ENCODE measurements at places on chromosomes 11 and 22. TPM values are rescaled to one million over a fixed set of nuclear protein-coding genes. Genes with fewer than 3 reads are reported as not detected.

DNA sequence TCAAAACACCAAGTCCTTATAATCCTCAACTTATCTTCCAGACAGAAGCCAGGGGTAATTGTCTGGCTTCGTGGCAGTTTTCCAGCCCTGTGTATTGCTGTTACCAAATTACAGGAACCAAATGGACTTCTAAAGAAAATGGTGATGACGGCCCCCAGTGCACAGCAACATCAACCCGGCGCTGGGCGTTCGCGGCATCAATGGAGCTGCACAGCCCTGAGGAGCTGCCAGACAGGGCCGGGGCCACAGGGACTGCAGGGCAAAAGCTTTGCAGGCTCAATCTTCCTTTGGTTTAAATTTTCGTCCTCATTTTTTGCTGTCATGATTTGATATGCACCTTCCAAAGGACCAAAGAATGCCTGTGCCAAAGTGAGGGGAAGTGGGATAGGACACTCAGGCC is 292.5 kb downstream of the BRD1 start:
- DNase-seq = no peak

GRCh38 chr22:50210378-50211139 is 9.7 kb downstream of the SELENOO start:
- DNase-seq = no peak

GRCh38 chr11:33474866-33475265 is 217.7 kb downstream of the HIPK3 start:
- no peak for DNase-seq

DNA sequence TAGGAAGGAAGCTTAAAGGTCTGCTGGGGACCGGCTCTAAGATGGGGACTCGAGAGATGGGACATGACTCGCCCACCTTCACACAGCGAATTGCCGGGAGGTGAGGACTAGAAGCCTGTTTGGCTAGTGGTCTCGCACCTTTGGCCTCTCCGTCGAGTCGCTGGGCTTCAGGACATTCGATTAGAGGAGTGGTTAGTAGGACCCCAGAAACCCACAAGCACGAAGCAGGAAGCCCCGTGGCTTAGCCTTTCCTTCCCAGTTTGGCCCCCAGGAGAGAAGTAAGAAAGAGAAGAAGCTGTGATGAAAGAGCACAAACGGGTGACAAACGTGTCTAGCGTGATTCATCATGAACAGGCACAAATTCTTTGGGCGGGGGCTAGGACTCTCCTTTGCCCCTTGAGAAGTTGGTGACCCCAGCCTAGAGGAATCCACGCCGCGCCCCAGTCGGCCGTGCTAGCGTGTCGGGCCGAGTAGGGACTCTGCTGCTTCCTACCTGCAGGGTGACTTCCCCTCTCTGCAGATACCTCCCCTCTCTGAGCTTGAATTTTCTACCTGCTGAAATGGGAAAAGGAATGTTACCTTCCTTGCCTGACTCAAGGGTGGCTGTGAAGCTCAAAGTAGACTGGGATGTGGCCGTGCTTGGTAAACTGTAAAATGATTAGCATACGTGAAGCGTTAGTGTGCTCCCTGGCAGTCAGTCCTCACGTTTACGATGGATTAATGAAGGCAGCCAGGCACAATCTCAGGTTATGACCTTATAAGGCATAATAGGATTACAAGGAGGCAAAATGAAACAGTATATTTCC is 1.1 kb upstream of the ADM start:
- peak; percentile 67 for DNase-seq

DNA sequence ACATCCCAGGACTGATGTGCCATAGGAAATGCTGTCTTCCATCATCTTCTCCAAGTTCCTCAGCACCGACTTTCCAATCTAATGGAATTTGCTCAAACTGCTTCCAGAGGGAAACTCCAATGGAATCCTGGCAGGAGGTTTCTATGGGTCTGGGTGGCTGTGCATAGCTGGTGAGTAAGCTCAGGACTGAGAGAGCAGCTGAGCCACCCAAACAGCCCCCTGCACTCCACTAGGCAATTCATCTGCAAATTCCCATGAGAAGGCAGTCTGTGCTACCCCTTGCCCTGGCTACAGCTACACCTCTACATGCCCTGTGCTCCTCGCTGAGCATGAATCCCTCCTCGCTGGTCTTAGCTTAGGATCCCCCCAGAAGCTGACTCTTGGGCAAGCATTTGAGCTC is 127.9 kb upstream of the CSNK2A3 start:
- DNase-seq = no peak

DNA sequence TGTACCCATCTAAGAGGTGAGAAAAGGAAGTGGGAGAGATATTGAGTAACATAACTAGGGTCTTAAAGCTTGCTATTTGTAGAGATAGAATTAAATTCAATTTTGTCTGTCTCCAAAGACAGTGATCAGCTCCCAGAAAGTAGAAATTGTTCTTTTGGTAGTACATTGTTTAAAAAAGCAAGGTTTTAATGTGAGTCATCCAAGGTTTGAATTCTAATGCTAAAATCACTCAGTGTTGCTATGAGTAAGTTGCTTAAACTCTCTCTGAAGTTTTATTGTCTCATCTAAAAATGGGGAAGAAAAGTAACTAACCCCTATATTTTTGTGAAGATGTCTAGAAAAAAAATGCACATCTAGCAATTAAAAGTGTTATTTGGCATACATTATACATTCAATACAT is 1004.5 kb upstream of the CCDC90B start:
- no peak for DNase-seq

- no peak for DNase-seq
Measured at GRCh38 chr11:112300094-112300786, 39.6 kb upstream of the PLET1 start.

- DNase-seq = no peak
Measured at GRCh38 chr11:1522081-1522424, 35.5 kb upstream of the MOB2 start.

GRCh38 chr11:87304412-87304811 is 266.7 kb downstream of the TMEM135 start:
- DNase-seq = no peak

DNA sequence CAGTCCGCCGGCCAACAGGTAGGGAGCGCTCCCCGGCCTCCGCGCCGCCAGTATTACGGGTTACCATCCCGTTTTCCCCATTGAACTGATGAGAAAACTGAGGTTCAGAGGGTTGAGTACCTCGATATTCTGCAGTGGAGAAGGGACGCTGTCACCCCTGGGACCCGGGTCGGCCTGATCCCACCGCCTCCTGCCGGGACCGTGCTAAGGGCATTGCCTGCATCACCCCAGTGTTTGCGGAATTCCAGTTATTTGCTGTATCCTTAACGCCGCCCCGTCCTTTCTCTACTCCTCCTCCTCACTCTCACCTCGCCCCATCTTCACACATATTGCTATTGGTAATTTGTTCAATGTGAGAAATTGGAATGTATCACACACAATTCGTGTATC is 370 bp upstream of the A4GALT start:
- no peak for DNase-seq

- peak; percentile 6 for DNase-seq
Measured at GRCh38 chr11:57566905-57567514, 462 bp downstream of the UBE2L6 start.

DNA sequence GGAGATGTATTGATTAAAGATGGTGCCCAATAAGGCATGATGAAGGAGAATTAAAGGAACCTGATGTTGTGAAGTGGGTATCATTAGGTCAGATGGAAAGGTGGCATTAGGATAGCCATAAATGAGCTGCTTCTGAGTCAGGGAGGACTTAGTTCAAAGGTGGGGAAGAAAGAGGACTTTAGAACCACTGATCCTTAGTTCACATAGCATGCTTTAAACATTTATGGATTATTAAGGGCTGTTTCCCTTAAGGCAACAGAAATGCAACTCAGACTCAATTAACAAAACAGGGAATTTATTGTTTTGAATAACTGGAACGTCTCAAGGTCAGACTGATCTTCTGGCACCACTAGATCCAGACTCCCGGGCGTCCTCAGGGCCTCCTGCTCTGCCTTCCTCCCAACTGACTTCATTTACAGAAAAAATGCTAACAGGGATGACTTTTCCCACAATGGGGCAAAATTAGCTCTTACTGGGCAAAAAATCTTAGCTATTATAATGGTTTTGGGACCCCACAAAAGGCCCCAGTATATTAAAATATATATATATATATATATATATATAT is 1526.0 kb downstream of the TBC1D22A start:
- no peak for DNase-seq

DNA sequence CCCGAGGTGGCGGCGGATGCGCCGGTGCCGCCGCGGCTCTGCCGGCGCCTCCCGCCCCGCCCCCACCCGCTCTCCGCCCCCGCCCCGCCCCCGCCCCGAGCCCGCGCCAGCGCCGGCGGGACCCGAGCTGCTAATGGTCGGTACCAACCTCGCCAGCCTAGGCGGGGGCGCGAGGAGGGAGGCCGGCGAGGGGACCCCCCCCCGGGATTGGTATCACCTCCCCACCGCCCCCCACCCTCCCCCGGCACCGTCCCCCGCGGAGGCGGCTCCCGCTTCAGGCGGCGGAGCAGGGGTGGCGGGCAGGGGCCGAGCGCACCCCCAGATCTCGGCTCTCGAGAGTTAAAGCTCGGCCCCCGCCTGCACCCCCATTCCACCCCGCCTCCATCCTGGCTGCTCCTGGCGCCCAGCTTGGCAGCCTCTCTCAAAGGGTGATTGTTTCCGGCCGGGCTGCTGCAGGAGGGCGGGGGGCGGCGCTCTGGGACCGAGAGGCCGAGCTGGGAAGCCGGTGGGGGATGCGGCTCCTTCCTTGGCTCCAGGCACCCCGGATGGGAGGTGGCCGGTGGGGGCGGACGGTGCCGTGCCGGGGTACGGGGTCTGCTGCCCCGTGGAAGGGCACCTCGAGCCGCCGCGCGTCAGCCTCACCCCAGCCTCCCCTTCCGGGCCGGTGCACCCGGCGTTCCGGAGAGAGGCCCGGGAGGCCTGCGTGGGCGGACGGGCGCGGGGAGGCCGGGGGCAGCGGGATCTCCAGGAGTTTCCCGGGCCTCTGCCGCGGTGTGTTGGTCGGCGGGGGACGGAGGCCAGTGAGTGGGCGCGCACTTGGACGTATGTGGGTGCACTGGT is at the start of gene B3GAT1:
Gene B3GAT1 (minus strand): TSS at position 40 of the 840 bp plus-strand sequence. CDS start 24,583 bp downstream, outside the sequence.
- no peak for DNase-seq

- DNase-seq = no peak
Measured at GRCh38 chr11:30452114-30452513, 129.2 kb downstream of the ARL14EP start.

DNA sequence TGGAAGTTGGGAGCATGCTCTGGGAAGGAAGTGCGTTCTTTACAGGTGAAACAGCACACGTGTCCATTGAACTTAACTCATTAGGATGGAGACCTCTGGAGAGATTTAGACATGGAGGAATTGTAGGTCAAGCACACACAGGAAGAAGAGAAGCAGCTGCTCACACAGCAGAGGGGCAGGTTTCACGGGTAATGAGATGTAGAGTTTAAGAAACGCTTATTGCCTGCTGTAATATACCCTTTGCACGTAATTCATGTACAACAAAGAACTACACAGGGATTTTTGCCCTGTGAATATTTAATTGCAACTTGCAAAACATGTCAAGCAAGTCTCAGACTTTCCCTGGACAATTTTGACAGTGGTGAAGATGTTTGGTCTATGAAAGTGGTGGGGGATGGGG is 508.0 kb downstream of the OPCML start:
- DNase-seq = no peak

DNA sequence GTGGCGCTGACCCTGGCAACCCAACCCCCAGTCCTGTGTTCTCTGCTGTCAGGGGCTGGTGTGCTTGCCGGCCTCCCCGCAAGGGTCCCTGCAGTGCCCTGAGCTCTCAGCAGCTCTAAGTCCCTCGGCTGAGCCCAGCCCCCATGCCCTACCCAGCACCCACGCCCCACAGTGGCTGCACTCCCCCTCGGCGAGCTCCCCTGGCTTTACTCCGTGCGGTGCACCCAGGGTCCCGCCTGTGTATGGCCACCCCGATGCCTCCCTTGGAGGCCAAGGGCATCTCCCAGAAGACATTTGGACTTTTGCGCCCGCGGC is 72.5 kb upstream of the SHISAL1 start:
- DNase-seq = no peak

DNA sequence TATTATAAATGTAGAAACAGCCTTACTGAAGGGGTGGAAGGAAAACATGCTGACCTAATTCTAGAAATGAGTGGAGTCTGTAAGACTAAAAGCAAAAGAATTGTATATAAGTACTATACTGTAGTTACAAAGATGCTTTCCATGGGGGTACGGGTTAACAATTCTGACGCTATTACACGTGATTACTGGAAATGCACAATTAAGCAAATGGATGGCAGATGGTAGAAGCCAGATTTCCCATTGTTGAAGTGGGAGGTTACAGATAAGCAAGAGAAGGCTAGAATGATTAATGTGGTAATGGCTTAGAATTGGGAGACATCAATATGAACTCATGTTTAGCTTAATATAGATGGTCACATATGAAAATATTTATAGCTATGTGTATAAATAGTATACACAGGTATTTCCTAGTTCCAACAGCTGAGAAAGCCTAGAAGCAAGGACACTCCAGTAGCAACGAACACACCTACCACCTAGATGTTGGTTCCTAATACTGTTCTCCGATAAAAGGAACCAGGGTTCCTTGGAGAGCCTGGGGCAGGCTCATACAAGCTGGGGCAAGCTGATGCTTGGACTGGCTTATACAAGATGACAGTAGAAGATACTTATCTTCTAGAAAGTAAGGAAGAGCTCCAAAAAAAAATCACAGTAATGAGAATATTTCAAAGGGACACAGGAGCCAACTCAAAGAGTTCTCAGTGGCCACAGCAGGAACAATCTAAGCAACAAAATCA is 13.5 kb downstream of the SMC1B start:
- DNase-seq = no peak

DNA sequence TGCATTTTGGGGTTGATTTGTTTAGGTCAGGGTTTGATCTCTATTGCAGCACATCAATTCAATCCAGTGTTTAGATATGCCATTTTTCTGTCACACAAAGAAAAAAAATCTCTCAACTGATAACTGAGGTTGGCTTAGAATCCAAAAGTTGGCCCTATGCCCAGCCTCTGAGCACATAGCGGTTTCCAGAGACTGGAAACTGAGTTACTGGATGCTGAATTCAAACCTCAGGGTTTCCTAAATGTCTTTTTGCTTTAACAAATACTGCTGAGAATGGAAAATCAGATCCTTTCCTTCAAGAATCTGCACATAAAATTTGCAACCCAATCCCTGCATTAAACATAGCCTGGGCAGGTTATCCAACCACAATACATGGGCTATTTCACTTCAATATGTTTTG is 4.0 kb downstream of the P4HA3 start:
- DNase-seq = no peak

SOX6 gene
- not detected for total RNA-seq

LGALS12 gene
- 0.07 TPM for total RNA-seq

USH1C gene
- not detected for total RNA-seq

CDC42EP2 gene
- total RNA-seq = 25.7 TPM

BAIAP2L2 gene
- total RNA-seq = not detected

ELF5 gene
- total RNA-seq = not detected

KRTAP5-5 gene
- total RNA-seq = not detected

KRTAP5-7 gene
- not detected for total RNA-seq

PTPRCAP gene
- total RNA-seq = 0.29 TPM

PKP3 gene
- total RNA-seq = 222 TPM

APOBEC3B gene
- 11.3 TPM for total RNA-seq

RFPL2 gene
- total RNA-seq = not detected

CSTF3 gene
- total RNA-seq = 18.5 TPM

PRRG4 gene
- total RNA-seq = 12.9 TPM
